ENCODE measurements at places on chromosomes 11 and 22.

DNA sequence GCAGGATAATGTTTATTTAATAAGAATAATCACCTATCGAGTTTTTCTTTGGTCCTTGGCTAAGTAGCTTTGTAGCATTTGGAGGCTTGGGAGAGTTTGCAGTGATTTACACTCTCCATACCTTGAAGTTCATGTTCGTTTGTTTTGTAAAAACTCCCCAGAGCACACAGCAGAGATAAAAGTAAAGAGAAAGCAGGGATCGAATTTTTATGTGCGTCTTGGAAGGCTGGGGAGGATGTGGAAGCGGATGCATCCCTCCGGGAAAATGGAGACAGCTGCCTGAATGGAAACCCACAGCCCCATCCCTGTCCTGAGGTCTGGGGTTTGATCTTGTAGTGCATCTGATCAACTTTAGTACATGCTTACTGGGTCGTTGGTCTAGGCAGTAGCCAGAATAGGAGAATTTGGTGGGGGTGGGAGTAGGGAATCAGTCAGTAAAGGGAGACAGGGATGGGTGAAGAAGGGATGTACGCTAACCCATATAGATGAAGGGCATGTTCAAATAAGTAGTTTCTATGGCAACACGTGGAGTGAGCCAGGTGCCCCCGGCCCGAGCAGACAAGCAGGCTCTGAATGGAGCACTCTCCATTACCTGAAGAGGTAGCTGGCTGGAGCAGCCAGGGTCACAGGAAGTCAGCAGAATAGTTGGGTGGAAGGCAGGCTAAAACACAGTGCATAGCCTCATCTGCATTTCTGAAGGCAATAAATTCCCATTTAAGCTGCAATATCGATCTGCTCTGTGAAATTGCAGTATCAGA is 147.8 kb downstream of the COMMD9 start:
- no peak for DNase-seq

GRCh38 chr11:85791409-85791990 is 19.4 kb downstream of the SYTL2 start:
- no peak for DNase-seq

DNA sequence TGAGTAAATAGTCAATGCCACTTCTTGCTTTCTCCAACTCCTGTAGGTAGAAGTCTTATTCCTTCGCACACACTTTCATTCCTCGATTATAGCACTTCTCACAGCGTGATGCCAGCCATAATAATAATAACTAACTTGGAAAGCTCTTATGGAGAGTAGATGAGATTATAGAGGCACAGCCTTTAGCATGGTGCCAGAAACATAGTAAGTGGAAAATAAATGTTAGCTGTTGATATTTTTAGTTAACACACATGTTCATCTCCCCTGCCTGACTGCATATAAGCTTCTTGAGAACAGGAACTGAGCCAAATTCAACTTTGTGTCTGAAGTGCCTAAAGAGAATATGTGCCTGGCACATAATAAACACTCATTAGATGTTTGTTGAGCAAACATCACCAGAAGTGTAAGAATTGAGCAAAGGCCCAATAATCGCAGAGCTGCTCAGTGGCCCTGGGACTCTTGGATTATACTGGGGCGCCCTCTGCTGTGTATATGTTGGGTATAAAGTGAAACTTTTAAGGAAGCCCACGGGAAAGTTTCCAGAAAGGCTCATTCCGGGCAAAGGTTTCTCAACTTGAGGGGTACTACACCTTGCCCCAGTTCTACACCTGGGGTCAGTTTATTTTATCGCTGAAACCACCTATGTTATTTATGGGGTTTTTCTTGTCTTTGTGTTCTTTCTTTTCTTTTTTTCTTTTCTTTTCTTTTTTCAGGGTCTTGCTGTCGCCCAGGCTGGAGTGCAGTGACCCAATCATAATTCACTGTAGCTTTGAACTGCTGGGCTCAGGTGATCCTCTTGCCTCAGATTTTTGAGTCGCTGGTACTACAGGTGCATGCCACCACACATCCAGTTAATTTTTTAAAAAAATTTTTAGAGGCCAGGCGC is 22.3 kb downstream of the SLN start:
- peak; percentile 57 for DNase-seq

DNA sequence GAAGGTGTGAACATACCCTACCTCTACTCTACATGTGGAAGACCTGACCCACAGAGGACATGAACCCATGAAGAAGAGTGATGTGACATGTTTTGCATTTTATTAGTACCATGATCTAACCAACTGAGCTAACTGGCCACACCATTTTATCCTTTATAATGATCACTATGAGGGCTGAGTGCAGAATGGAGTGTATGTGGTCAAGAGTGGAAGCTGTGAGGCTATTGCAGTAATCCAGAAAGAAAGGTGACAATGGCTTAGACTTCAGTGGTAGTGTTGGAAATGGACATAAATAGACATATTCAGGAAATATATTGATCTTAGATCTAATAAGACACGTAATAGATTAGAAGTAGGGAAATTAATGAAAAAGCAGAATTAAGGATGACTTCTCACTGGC is 3.8 kb downstream of the SRSF8 start:
- DNase-seq, result no peak

DNA sequence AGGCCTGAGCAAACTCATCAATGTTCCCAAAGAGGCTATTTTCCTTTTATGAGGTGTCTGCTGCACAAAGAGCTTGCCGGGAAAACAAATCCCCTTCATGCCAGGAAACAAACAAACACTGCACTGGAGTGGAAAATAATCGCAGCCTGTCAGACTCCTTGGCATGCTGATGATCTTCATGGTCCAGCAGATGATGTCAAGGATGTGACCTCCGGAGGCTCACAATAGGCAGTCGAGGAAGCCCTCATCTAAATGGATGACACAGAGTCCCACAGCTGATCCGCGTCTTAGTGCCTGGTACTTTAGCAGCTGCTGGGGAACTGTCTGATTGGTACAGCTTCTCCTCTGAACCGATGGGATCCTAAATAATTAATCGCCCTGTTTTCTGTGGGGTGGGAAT is 187.6 kb downstream of the TENM4 start:
- DNase-seq, result no peak

DNA sequence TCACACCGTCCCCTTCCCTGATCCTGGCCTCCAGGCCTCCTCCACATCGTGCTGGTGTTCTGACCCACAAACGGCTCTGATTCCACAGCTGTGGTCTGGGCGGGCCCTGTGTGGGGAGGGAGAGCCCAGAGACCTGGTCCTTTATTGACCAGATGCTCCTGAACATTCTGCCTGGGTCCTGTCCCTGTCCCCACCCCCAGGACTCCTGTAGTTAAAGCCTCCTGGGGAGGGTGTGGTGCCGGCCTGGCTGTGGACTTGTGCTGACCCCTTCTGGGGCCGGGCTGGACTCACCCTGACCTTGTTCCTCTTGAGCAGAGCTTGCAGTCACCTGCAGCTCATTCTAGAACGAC is 128.7 kb downstream of the CTTN start:
- no peak for DNase-seq

- no peak for DNase-seq
These were observed 83.4 kb downstream of the ALX4 start for GRCh38 chr11:44226490-44226889.

- no peak for DNase-seq
These were observed 7.2 kb downstream of the POLD4 start for GRCh38 chr11:67345920-67346819.

- no peak for DNase-seq
These were observed 5.5 kb upstream of the P2RY6 start for GRCh38 chr11:73266646-73267020.

DNA sequence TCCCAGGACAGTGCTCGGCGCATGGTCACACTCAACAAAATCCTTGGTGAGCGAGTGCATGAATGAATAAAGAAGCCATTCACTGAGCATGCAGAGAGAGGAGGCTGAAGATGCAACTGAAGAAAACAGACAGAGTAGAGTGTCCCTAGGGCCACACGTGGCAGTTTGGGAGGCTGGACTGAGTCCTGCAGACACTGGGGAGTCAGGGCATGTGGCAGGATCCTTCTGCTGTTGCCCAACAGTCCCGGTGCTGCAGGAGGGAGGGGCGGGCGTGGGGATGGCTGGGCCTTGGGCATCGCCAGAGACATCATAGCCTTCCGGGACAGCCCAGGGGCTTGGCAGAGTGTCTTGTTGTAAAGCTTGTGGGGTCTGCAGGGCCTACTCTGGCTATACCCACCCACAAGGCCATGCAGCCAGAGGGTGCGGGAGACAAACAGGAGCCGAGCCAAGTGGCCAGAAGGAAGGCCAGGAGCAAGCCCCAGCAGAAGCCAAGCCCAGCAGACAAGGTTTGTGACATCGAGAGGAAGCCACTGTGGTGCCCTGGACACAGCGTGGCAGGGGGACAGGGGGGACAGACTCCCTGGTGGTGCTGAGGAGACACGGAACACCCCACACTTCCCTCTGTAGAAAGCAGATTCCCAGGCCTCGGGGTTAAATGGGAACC is 26.7 kb upstream of the FBLN1 start:
- no peak for DNase-seq

All from stimulated activated CD4-positive, alpha-beta T cell treated with anti-CD3 and anti-CD28 coated beads, Interleukin-2, amount 100 ng/mL, for 48 hours (primary cell).